DMS53 (cell line): ENCODE measurements at places on chromosomes 13 and 19.

GRCh38 chr13:44012910-44013757 lies 133.4 kb downstream of the LACC1 start:
- no peak for DNase-seq

- DNase-seq, result no peak
Measured at GRCh38 chr13:20337884-20338551, 105.9 kb upstream of the GJB6 start.

DNA sequence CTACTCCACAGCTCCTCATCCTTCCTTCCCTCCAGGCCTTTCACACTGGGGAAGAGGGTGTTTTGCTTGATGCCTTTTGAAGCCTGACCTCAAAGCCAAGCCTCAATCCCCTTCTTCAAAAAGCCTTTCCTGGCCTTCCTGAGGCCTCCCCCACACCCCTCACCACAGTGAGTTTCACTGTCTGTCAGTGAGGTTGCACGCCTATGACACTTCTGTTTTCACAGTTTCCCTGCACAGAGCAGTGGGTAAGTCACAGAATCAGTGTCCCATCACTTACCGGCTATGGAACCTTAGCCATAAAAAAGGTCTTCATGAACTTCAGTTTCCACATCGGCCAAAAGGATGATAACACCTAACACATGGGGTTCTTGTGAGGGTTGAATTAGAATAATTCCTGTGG lies 371.4 kb downstream of the UQCRFS1 start:
- no peak for DNase-seq

DNA sequence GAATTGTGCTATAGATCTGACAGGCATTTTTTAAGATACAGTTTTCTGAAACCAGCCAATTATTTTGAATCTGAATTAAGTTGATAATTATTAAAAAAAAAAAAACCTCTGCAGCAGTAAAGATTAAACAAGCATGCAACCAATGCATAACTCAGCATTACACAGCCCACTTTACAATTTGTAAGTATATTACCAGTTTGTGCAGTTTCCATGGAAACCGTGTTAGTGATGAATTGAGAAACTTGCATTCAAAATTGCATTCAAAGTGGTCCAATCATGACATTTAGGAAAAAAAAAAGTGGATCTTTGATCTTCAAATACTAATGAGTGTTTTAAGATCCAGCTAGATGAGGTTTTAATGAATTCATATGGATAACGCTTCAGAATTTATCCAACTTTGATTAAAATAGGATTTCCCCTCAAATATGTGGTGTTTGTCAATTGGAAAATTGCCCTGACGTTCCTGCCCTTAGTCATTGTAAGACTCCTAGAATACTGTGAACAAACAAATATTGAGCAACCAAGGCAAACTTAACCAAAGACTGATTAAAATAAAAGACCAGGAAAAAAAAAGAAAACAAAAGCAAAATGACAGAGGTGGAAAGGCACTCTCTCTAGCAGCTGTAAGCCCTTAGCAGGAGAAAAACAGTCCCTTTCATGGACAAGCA lies 314.8 kb upstream of the MAB21L1 start:
- DNase-seq, result no peak

GRCh38 chr19:52270266-52270885 lies 989 bp downstream of the ZNF766 start:
- DNase-seq, result peak; percentile 47

GRCh38 chr13:45218689-45219088 lies 17.8 kb upstream of the KCTD4 start:
- no peak for DNase-seq

GRCh38 chr13:44667943-44668342 lies 91.8 kb upstream of the TSC22D1 start:
- DNase-seq, result no peak

DNA sequence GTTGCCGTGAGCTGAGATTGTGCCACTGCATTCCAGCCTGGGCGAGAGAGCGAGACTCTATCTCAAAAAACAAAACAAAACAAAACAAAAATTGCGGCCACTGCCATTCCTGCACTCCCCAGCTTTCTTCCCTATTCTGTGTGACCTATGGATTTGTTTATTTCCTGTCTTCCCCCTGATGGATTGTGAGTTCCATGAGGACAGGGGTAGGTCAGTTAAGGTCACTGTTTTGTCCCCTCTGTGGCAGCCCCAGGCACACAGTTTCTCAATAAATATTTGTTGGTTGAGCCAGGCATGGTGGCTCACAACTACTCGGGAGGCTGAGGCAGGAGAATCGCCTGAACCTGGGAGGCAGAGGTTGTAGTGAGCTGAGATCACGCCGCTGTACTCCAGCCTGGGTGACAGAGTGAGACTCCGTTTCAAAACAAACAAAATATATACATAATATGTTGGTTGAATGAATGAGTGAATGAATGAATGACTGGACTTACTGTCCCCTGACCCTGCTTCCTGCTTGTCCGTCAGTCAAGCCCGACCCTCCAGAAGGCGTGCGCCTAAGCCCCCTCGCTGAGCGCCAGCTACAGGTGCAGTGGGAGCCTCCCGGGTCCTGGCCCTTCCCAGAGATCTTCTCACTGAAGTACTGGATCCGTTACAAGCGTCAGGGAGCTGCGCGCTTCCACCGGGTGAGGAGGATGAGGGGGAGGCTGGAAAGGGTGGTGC lies 5.0 kb downstream of the EBI3 start:
- DNase-seq, result peak; percentile 45

DNA sequence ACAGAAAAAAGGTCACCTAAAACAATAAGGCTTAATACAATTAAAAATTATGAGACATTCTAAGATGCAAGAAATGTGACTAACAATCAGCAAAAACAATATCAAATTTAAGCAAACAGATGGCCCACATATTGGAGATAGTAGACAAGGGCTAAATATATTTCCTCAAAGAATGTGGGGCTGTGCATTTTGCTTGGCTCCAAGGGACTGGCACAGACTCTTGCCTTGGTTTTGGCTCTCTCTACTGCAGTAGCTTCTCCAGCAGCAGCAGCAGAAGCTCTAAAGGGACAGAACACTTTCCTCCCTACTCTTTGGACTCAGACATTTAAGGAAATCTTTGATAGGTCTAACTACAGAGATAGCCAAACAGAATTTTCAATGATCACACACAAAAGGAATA lies 38.2 kb upstream of the ZNF780A start:
- no peak for DNase-seq

GRCh38 chr13:24068472-24068871 lies 92.0 kb upstream of the SPATA13 start:
- no peak for DNase-seq

GRCh38 chr19:3458229-3459088 lies 21.9 kb downstream of the SMIM24 start:
- DNase-seq, result no peak

DNA sequence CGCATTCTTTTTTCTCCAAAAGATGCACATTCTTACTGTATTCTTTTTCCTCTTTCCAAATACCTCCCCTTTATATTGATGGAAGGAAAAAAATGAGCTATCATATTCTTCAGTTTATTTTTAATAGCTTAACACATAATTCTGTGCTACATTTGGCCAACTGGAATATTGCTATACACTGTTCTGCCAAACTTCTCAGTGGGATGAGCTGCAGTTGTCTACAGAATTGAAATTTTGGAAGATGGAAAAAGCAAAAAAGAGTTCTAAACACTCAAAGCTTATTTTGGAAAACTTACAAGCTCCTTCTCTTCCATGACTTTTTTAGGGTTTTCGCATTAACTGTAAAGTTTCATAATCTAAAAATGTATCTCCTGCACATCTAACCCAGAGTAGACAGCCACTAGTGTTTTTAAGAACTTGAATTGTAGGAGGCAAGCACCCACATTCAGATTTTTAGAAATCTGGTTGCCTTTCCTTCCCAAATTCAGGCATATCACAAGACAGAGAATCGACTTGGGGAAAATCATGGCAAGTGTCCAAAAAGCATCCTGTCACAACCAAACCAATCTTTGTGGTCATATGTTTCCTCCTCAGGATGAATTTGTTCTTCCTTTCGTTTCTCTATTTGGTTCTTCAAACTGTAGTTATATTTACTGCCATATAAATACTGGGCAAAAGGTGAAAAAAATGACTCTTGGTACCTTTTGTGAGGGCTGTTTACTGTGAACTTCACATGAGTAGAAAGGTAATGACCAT lies 111.4 kb upstream of the FRY start:
- DNase-seq, result no peak

DNA sequence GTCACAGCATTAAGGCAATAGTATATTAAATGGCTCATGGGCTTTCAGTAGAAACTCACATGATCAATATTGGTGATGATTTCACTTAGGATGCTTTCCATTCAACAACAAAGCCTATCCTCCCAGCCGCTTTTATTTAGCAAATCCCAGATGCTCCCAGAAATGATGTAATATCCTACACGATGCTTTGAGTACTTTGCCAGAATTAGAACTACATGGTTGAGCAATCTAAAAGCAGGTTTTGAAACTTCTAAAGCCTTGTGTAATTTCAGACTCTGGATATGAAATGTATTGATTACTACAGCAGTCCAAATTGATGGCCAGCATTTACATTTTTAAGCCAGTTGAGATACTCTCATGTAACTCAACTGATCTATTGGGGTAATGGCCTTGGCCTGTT lies 13.6 kb downstream of the DLEU7 start:
- DNase-seq, result no peak

GRCh38 chr19:8526345-8527091 lies 12.6 kb upstream of the ZNF414 start:
- no peak for DNase-seq

DNA sequence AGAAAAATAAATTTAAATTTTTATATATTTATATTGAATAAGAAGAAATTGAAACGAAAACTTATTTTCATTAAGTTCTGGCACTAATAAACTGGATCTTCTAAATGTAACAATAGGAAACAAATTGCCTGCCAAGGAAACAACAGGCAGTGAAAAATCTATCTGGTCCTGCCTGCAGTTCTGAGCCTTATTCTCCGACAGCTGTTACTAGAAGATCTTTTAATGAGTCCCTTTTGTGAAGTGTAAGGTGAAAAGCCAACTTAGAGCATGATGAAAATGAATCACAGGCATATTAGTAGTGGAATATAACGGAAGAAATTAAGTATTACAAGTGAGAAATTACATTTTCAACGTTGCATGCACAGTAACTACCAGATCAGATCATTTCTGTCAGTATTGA lies 1002.7 kb upstream of the PCDH20 start:
- DNase-seq, result no peak

GRCh38 chr19:29771708-29772414 lies 39.9 kb upstream of the CCNE1 start:
- peak; percentile 66 for DNase-seq

DNA sequence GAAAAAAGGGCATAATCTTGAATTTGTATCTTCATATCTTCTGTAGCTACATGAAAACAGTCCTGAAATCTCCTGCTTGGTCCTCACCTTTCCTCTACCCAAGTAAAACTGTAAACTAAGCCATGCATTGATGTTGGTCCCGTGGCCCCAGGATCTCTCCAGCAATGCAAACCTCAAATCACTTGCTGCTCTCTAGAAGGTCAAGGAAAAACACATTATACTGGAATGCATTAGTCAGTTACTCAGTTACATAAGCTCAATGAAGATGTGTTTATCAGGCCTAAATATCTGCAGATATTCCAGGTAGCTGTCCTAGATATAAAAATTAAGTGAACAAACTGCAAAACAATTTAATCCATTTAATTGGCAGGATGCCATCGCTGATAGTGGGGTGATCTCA lies 261.8 kb downstream of the ABCC4 start:
- DNase-seq, result no peak

DNA sequence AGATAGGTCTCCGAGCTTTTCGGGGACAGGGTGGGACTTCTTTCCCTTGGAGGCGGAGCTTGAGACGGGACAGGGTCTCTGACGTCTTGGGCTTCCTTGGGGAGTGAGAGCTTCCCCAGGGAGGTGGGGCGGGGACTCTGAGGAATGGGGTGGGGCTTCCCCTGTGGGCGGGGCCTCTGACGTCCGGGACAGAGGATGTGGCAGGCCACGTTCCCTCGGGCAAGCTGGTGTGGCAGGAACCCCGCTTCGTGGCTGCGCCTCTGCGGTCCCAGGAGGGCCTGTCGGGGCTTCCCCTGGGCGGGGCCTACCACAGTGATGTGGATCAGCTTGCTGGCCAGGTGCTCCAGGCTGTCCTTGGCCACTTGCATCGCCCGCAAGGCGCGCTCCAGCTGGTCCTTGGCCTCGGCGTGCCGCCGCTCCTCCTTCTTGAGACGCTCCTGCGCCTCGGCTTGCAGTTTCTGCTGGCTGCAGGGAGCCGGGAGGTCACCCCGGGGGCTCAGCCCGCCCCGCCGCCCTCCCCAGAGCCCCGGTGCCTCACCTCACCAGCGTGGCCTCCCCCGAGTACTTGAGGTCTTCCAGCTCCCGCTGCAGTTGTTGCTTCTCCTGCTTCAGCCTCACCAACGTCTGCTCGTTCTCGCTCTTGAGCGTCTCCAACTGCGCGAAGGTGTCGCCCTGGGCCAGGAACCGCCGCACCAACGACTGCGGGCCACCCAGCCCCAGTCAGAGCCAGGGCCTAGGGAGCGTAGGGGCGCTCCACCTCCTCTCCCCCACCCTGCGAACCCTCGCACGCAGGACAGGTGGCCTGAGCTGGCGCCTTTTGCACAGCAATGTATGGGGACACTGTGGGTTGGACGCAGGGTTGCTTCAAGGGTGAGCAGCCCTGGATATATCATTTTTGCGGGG lies 3.3 kb upstream of the RGL3 start:
- peak; percentile 85 for DNase-seq

DNA sequence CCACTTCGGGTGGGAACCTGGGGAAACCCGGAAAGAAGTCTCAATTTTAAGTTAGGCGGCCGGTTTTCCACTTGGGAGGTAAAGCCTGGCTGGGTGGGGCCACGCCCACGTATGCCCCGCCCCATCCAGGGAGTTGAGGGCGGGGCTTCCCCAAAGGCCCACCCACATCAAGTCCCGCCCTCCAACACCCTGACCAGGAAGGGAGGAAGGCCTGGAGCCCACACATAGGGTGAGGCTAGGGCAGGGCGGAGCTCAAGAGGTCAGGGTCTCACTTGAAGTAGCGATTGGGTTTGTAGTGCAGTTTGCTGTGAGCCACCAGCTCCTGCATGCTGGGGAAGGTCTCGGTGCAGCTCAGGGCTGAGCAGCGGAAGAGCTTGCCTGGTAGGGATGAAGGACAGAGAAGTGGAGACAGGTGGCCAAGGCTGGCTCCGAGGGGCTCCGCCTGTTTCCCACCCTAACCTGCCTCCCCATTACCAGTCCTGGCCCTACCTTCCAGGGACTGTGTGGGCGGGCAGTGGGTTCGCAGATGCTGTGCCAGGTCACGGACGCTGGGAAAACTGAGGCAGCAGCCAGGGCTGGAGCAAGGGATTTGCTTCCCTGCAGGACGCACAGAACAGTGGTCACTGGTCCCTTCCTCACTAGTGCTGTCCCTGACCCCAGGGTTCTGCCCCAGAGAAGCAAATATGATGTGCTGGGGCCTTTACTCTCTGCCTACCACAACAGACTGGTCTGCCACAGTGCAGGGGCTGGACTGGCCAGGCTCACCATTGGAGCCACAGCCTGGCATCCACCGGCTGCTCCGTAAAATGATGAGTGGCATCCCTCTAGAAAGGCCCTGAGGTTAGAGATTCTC lies 1.6 kb downstream of the ZNF414 start:
- DNase-seq, result peak; percentile 32

GRCh38 chr19:33703438-33703750 lies 81.6 kb downstream of the CHST8 start:
- no peak for DNase-seq
